NCI-H1930 (cell line): ENCODE measurements at places on chromosomes 16 and 17.

DNA sequence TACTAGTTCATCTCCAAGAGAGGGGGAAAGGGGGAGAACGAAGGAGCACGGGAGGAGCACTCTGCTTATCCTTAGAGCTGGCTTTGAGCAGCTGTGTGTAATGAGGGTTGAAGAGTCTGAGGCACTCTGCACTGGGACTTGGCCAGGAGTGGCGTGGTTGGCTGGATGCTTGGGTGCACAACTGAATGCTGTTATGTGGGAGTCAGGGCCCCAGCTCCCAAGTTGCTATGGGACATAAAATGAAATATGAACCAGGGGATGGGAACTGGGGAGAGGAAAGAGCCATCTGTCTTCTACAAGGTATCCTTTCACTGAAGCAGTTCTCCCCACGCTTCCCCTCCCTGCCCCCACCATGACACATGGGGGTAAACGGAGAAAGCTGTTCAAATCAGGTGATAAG lies 105.9 kb upstream of the ANKFN1 start:
- no peak for DNase-seq

GRCh38 chr17:30302241-30302640 lies 10.5 kb upstream of the BLMH start:
- no peak for DNase-seq

DNA sequence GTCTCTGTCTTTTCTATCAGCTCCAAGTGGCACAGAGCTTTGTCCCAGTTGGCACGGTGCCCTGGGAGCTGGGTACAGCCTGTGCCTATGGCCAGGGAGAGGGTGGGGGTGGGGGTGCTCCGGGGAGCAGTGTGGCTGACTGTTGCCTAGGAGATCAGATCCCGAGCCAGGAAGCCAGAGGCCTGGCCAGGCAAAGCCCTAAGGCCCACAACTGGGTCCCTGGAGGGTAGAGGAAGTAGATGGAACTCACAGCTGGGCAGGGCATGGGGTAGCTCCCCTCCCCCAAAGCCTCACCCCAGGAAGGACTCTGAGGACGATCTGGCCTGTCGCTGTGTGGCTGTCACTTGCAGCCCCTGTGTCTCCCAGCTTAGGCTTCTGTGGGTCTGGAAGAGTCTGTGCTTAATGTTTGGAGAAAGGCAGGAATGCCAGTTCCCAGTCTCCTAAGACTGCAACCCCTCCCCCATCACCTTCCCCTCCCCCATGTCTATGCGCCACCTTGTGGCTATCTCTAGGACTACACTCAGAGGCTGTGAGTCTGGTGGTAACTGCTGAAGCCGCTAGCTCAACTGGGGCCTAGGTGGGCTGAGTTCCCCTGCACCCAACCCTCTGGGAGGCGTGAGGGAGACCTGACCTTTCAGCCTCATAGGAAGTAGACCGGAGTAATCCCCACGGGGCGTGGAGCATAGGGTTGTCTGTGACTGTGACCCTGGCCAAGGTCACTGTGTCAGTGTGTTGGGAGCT lies 12.6 kb downstream of the THRA start:
- peak; percentile 33 for DNase-seq

DNA sequence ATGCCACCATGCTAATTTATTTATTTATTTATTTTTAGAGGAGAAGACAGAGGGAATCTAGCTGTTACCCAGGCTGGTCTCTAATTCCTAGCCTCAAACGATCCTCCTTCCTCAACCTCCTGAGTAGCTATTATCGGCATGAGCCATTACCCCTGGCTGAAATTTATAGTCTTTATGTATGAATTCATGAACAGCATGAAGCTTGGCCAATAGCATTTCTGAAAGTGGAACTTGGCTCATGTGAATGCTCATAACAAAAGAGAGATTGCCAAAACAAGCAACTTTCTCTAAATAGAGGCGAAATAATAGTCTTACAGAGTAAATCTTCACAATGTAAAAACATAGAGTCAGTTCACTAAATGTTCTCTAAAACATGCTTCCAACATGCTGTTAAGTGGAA lies 30.1 kb upstream of the SMURF2 start:
- DNase-seq, result no peak

- no peak for DNase-seq
These were observed 7.7 kb downstream of the CBX4 start for GRCh38 chr17:79831265-79832217.

DNA sequence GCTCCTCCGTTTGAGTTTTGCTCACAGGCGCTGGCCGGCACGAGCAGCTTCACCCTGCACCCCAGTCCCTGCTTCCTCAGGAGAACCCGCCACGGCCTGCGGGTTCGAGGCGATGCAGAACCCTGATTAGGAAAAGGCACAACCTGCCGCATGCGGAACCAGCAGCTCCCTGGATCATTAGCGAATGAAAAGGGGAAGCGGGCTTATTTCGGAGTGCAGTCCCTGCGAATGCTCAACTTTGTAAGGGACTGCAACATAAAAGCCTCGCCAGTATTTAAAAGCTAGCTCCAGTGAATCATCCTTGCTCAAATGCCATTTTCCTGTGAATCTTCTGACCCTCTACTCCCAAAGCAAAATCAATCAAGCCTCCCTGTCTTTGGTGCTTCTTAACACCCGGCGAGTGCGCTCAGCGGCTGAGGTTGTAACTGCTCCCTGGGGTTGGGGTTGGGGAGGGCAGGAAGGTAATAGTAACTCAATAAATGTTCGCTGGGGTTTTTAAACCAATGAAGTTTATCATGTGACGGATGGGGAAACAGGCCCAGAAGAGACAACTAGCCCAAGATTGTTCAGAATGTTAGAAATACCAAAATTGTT lies 678 bp upstream of the AKAP10 start:
- no peak for DNase-seq

DNA sequence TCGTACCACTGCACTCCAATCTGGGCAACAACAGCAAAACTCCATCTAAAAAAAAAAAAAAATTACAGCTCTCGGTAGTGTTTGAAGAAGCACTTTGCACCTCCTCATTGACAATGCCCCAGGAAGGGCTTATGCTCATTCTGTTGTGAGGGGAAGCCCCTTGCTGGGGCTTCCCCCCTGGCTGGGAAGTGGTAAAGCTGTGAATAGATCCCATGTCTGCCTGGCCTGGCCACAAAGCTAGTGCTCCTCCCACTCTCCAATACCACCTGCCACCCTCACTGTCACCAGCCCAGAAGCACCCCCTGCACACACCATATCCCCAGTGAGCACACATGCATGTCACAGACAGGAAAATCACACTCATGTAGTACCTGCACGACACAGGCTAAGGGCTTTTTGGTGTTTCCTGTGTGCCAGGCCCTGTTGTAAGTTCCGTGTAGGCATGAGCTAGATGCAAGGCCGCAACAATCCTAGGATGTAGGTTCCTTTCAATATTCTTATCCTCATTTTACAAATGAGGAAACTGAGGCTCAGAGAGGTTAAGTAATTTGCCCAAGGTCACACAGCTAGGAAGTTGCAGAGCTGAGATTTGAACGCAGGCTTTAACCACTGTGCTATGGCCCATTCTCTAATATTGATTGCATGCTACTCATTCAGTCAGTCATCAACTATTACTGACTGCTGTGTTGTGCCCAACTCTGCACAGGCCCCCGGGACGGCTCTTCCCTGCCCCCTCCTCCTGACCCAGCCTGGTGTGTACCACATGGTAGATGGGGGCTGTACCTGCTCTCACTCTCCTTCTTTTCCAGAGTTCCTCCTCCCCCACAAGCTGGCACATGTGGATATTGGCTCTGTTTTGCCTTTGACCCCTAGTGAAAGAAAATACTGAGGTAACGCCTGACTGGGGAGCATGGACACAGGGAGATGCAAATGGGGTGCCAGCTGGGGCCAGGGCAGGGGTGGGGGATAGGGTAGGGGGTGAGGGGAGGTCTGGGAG lies 11.9 kb upstream of the COL1A1 start:
- DNase-seq, result no peak

DNA sequence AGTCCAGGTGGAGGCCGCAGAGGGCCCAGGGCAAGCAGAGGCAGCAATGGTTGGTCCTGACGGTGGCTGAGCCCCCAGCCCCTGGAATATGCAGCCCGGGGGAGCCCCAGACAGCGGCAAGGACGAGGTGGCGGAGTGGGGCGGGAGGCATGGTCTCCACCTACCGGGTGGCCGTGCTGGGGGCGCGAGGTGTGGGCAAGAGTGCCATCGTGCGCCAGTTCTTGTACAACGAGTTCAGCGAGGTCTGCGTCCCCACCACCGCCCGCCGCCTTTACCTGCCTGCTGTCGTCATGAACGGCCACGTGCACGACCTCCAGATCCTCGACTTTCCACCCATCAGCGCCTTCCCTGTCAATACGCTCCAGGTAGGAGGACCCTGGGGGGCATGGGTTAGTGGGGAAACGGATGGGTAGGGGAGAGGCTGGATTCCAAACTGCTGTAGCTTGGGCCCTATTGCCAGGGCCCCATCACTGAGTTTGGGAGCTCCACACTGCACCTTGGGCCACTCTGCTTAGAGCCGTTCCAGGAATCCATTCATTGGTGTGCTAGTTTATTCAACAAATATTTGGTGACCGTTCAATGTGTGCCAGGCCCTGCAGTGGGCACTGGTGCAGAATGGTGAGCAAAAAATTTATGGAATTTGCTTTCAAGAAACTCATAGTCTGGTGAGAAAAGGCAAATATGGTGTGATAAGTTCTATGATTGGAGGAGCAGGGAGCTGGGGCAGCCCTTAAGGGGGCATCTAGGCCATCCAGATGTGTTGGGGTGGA lies 3.8 kb downstream of the RASL10B start:
- no peak for DNase-seq

DNA sequence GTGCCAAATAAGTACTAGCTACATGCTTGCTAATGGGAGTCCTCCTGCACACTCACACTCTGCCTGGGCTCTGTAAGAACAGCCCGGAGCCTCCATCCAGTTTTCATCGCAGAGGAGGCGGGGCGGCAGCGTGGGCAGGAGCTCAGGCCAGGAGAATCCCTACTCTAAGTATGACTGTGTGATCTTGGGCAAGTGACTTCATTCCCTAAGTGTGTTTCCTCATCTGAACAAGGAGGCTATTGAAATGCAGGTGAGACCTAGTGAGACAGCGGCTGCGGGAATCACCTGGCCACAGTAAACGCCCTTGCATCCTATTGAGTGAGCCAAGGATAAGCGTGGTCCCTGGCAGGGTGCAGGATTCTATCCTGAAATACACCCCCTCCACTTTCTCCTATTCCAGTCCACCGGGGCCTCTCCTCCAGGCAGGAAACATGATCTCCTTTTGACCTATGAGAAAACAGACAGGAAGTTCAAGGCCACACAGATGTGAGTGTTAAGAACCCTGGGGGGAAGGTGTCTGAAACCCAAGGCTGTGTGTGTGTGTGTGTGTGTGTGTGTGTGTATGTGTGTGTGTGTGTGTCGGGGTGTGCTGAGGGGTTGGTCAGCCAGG lies 5.2 kb upstream of the RAI1 start:
- no peak for DNase-seq

DNA sequence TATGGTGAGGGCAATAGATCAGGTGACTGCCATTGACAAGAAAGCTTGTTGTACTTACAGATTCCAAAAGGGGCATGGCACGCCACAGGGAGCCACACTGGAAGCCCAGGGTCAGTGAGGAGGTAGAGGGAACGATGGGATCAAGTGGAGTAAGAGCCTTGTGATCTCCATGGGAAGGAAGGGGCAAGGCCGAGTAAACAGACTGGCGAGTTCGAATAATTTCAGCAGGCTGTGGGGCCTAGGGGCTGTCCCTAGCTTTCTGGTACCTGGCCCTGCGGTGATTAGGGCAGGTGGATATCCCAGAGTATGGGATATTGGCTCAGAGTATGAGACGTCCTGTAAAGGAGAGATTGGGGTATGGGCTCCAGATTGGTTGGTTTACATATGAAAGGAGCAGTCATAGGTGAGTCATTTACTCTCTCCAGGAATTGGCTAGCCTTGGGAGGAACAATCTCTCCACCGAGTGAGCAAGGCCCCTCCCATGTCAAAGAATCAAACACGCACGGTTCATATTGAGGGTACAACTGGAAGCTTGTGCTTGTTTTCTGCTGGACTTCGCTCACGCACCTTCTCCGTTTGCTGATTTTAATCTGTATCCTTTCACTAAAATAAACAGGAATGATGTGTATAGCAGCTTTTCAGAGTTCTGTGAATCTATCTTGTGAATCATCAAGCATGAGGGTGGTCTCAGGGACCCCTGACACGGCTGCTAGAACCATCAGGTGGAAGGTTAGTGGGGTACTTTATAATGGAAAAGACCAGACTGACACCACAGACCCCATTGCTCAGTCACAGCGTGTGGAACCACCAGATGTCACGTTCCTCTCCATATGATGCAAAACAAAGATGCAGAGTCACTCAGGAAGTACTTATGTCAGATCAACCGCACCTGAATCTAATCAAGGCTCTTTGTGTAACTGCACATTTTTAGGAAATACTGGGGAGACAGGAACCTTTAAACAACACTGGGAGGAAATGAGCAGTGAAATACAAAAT lies 27.9 kb downstream of the GABARAPL2 start:
- no peak for DNase-seq

DNA sequence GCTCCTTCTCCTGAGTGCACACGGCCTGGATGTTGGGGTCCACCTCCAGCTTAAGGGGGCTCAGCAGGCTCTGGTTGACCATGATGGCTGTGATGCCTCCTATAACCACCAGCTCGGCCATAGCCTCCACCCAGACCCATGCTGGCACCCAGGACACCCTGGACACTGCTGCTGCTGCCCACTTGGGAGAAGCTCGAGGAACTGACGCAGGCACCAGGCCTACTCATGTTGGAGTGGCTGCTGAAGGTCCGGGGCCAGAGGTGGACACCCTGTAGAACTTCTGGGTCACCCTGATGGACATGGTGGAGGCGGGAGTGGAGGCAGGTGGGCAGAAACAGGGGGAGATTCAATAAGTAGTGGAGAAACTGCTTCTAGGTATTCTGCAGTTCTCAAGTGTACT lies 28.0 kb downstream of the IKZF3 start:
- DNase-seq, result no peak
